ENCODE measurements at places on chromosomes 16 and 17.

DNA sequence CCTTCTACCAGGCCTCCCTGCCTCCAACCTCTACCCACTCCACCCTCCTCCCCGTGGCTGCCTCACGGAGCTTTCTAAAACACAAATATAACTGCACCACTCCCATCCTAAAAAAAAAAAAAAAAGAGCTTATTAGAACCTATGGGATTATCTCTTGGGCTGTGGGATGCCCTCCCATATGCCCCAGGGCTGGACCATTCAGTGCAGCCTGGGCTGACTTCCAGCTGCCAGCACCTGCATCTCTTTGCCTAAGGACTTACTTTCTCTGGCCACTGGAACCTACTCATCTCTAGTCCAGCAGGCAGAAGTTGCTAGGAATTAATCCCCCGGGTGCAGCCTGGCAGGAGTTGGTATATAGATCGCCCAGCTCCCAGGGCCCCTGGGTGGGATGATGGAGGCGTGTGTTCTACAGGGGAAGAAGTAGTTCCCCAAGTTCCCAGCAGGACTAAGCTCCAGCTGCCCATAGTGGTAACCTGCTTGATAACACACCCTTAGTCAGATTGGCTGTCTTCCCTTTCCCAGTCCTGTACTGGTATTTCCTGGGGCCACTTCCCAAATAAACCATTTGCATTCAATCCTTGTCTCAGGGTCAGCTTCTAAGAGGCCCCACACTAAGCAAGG is 10.3 kb downstream of the MPP3 start:
- no peak for DNase-seq

DNA sequence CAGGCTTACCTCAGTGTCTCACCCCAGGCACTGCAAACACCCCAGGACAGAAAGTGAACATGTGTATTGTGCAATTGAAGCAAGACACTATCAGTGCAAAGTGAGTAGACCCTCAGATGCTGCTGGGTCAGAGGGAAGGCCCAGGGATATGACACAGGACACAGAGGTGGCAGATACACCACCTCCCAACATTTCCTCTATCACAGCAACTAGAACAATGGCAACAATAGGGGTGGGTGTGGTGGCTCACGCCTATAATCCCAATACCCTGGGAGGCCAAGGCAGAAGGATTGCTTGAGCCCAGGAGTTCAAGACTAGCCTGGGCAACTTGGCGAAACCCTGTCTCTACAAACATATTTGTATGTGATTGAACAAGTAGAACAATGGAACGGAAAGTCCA is 22.5 kb downstream of the MILR1 start:
- DNase-seq = no peak

GRCh38 chr16:25553711-25554436 is 137.9 kb upstream of the HS3ST4 start:
- DNase-seq = no peak

GRCh38 chr17:74356646-74357465 is 4.8 kb downstream of the BTBD17 start:
- no peak for DNase-seq

DNA sequence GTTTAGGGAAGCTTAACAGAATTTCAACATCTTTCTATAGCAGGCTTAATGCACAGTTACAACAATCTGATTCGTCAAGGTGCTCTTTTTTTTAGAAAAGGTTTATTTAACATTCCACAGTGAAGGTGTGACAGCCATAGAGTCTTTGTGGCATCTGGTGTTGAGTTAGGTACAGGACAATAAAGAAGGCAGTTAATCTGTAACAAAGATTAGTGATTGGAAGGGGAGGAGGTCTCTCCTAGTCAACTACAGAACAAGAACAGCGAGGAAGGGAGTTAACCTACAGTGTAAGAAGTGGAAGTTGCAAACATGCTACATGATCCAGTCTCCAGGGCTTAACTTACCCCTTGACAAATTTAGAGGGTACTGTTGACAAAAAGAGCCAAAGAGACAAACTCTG is 3.0 kb upstream of the ZDHHC7 start:
- DNase-seq = no peak

GRCh38 chr17:72804949-72805707 is 287.4 kb downstream of the SLC39A11 start:
- no peak for DNase-seq

DNA sequence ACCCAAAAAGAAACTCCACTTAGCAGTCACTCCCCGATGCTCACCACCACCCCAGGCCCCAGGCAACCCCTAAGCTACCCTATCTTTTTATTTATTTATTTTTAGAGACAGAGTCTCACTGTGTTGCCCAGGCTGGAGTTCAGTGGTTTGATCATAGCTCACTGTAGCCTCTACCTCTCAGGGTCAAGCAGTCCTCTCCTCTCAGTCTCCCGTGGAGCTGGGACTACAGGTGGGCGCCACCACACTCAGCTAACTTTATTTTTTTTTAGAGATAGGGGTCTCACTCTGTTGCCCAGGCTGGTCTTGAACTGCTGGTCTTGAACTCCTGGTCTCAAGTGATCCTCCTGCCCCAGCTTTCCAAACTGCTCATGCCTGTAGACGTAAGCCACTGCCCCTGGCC is 14.7 kb upstream of the GLIS2 start:
- no peak for DNase-seq

DNA sequence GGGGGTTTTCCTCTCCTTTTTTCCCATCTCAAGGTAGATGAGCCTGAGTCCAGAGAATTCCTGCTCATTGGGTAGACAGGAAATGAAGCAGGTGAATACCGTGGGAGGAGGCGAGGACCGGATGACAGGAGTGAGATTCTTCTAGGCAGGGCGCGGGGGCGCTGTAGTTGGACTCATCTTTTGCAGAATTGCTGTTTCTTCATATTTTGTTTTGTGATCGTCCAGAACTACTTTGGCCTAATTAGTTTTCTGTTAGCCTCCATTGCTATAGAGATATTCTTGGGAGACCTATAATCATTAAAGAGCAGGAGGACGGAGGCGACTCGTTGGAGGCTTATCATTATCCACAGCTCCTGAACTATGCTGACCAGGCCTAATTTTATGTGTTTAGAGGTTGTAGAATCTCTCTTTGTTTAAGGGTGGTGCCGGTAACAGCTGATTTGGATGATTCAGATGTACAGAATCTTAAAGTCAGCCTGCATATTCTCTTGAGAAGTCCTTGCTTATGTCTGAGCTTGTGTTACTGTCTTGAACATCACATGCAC is 650 bp downstream of the ATP6V0A1 start:
- no peak for DNase-seq

Data from stimulated activated CD4-positive, alpha-beta T cell treated with anti-CD3 and anti-CD28 coated beads, Interleukin-1b, Interleukin-23, amount 100 ng/mL, for 24 hours (primary cell).